Cardiac septum (tissue), 1 donor: ENCODE measurements at places on chromosomes 1 and 21.

- no peak for DNase-seq
Observed at GRCh38 chr1:116988908-116989307, 12.7 kb upstream of the CD101 start.

GRCh38 chr1:209455145-209455544 is 128.4 kb upstream of the CAMK1G start:
- DNase-seq = no peak

DNA sequence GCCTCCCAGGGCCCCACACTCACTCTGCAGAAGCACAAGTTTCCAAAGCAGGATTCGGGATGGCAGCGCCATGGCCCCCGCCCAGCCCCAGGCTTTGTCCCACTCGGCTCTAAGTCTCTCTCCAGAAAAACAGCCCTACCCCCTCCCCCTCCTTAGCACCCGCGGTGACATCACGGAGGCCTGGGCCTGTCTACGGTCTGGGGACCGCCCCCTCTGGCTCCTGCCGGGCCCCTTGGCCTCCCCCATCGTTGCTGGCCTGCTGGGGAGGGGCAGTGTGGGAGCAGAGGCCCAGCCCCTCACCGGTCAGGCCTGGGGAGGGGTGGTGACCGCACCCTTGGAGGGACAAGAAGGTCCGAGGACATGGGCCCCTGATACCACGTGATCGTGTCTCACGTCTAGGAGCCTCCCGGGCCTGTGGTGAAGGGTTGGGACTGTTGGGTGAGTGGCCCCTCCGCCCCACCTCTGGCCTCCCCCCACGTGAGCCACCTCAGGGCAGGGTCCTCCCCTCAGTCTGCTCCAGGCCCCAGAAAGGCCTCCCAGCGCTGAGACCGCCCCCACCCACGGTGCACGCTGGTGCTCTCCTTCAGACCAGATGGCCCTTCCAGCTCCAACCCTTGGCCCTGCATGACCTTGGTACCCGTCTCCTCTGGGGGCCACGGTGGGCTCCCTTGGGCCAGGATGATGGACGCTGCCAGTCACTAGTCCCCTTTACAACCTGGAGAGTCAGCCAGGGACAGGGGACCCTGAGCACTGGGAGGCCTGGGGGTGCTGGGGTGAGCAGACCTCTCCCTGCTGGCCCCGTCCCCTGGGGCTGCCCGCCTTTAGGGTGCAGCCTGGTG is at the start of gene MXRA8:
Gene MXRA8, minus strand, starts transcription at position 123 of the 839 bp plus-strand sequence. Its CDS starts 51 bp downstream, at position 72.
- no peak for DNase-seq

DNA sequence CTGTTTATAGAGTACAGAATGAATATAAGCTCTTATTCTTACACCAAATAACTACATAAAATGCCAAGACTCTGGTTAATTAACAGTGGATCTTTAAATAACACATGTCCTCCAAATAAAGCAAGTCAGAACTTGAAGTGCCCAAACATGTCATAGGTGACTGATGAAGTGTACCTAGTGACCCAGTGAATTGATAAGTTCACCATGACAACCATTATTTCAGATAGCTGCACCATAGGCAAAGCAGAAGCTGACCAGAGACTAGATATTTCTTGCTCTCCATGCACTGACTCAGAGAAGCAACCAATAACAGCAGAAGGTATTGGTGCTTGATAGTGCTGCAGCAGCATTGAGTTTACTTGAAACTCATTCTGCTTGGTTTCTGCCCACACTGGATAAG is 192.1 kb downstream of the DUSP10 start:
- no peak for DNase-seq

- no peak for DNase-seq
Observed at GRCh38 chr1:209527372-209527771, 56.1 kb upstream of the CAMK1G start.

- DNase-seq = peak; percentile 77
Observed at GRCh38 chr1:202858789-202859414, 30.0 kb downstream of the RABIF start.

DNA sequence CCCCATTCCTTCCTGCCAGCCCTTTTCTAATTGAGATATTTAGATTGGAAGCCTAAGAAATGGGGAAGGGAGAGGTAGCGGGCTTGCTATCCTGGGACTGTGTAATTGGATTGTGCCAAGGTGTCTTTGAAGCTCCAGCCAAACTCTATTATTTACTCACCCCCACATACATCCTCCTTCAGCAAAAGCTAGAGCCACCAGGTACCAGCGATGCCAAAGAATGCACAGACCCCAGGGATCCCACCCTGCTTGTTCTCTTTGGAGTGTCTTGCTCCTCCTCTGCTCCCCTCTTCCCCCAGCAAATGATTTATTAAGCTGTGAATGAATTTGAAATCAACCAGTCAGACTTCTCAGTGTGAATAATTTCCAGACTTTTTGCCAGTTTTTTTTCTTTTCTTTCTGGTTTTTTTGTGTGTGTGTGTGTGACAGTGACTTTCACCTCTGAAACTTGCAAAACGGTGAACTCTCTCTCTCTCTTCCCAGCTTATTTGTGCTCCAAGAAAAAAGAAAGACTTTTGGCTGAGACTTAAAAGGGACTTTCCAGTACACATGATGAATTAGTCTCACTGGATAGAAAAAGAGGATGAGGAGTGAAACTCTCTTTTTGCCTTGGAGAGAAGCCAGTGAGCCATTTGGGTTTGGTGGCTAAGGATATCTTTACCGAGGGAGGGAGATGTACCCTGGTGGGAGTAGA is 1.8 kb downstream of the VASH2 start:
- DNase-seq = no peak

GRCh38 chr1:50666849-50667248 is 243.6 kb upstream of the DMRTA2 start:
- no peak for DNase-seq

DNA sequence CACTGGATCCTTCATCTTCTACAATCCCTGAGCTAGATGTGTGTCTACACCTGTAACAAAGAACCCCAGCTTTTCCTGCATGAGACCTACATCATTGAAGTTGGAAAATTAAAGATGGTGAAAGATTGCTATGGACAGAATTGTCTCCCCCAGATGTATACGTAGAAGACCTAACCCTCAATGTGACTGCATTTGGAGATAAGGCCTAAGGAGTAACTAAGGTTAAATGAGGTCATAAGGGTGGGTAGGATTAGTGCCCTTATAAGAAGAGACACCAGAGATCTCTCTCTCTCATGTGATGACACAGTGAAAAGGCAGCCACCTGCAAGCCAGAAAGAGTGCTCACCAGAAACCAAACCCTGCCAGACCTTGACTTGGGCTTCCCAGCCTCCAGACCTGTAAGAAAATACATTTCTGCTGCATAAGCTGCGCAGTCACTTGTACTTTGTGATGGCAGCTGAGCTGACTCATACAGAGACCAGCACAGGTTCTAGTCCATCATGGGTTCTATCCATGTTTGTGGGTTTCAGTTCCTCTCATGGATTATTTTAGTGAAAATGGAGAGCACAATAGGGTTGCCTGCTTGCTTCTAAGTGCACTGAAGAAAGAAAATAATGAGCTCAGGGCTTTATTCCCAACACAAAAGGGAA is 180.8 kb downstream of the TPR start:
- DNase-seq = no peak

GRCh38 chr1:79845936-79846335 is 839.4 kb upstream of the ADGRL4 start:
- no peak for DNase-seq
